NCI-H345 (cell line): ENCODE measurements at places on chromosomes 3 and 15.
A peak's percentile ranks its signal among the peaks of the same experiment; 100 is the strongest.

- peak; percentile 57 for DNase-seq
Observed at GRCh38 chr15:57505949-57506391, 85.7 kb upstream of the MYZAP start.

- DNase-seq: no peak
Observed at GRCh38 chr3:2041931-2042330, 56.7 kb upstream of the CNTN4 start.

DNA sequence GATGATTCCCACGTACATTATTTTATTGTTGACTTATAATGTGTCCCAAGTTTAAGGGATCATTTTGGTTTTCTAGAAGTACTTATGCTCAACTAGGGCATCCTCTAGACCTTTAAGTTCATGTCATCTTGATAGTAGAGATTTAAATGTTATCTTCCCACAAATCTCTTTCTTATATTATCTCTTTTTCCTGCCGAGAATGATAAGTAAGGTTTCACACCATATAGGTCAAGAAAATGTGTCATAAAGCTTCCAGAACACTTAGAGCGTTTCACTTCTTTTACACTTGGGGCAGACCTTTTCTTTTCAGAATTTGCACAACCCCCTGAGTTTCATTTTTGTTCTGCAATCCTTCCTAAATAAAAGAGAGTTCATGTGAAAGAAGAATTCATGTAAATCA, 142.0 kb upstream of the CBLB start:
- no peak for DNase-seq

DNA sequence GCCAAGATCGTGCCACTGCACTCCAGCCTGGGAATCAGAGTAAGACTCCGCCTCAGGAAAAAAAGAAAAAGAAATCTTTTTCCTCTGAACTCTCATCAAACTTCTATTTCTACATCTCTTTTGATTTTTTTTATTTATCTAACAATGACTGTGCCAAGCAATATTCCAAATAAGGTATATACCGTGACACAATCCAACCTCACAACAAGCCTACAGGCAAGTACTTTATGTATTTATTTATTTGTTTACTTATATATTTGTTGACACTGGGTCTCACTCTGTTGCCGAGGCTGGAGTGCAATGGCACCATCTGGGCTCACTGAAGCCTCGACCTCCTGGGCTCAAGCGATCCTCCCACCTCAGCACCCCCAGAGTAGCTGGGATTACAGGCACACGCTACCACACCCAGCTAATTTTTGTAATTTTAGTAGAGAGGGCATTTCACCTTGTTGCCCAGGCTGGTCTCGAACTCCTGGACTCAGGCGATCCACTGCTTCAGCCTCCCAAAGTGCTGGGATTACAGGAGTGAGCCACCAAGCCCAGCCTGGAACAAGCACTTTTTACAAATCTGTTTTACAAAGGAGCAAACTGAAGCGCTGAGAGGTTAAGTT, 94.9 kb upstream of the CHD2 start:
- DNase-seq: no peak

GRCh38 chr15:41333026-41333562, 413 bp downstream of the NUSAP1 start:
- DNase-seq: peak; percentile 61
